ENCODE measurements at places on chromosomes 12 and 14.

DNA sequence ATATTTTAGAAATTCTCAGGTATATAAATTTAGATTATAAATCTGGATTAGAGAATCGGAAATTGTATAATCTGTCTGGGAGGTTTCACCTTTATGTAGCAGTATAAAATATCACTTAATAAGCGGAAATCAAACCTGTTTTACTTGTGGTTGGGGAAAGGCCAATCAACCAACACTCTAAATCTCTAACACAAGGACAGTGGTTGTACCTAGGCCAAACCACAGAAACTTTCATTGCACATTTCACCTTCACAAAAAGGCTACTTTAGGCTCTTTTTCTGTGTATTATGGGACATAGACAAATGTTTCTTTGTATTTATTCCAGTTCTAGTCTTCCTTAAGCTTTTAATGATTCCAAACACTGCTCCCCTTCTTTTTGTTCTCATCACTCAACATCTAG is 19.8 kb downstream of the ERH start:
- no peak for DNase-seq

DNA sequence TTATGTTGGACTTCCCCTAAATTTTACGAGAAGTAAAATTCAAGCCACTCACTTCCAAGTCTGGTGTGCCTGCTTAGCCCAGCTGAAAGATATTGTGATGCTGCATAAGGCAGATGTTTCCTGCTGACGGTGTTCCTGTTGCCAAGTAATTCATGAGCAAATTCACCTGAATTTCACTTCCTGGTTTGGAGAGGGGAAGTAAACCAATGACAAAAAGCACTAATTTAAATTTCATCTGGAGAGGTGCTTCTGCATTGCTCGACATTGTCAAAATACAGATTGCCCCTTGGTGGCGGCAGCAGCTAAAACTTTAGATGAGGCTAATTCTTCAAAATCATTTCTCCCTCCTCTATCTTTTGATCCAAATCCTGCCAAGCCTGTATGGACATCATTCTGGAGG is 281.1 kb downstream of the AACS start:
- DNase-seq, result no peak

DNA sequence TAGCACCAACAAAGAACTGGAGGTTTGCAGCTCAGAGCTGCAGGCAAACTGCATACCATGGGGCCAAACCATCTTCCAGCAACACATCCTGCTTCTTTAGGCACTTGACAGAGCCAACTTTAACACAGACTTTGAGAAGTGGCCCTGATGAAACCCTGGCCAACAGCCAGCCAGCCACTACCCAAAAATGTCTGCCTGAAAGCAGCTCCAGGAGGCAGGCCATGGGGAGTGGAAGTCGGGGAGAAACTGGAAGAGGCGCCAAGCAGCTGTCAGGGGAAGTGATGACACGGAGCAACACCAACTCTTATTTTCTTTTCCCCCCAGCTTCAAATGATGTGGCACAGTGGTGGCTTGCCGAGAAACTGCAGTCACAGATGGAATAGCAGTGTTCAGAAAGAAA is 110.9 kb upstream of the PLXNC1 start:
- DNase-seq, result no peak

- DNase-seq, result no peak
These were observed 59.8 kb upstream of the KRR1 start for GRCh38 chr12:75571204-75571603.

DNA sequence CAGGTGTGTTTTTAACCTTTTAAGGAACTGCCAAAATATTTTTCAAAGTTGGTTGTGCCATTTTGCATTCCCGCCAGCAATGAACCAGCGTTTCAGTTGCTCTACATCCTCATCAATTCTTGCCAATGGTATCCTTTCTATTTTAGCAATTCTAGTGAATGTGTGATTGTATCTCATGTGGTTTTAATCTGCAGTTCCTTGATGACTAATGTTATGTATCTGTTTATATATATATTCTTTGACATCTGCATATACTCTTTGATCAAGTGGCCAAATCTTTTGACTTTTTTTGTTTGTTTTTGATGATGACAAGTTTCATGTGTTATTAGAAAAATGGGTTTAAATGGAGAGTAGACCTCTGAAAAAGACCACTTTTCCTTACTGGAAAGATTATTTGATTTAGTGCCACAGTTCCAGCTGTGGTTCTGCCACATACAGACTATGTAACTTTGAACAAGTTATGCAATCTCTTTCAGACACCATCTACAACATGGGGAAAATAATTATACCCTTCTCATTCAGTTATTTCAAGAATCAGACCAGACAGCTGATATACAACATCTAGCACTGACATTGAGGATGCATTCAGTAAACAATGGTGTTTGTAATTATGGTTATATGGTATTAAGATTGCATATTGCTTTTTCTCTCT is 146.3 kb upstream of the CNOT2 start:
- DNase-seq, result no peak

- no peak for DNase-seq
These were observed 264.2 kb upstream of the AMIGO2 start for GRCh38 chr12:47343684-47344567.

- DNase-seq, result no peak
These were observed 15.0 kb upstream of the MDM2 start for GRCh38 chr12:68792952-68793351.

DNA sequence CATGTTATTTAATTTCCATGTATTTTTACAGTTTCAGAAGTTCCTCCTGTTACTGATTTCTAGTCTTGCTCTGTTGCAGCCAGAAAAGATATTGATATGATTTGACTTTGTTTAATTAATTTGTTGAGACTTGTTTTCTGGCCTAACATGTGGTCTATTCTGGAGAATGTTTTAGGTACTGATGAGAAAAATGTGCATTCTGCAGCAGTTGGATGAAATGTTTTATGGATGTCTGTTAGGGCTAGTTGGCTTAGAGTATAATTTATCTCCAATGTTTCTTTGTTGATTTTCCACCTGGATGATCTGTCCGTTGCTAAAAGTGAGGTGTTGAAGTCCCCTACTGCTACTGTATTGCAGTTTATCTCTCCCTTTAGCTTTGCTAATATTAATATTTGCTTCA is 54.4 kb downstream of the GPR137C start:
- DNase-seq, result no peak

GRCh38 chr12:109432842-109433304 is 44.2 kb downstream of the KCTD10 start:
- peak; percentile 42 for DNase-seq

GRCh38 chr14:56154321-56154720 is 36.1 kb downstream of the PELI2 start:
- DNase-seq, result no peak

DNA sequence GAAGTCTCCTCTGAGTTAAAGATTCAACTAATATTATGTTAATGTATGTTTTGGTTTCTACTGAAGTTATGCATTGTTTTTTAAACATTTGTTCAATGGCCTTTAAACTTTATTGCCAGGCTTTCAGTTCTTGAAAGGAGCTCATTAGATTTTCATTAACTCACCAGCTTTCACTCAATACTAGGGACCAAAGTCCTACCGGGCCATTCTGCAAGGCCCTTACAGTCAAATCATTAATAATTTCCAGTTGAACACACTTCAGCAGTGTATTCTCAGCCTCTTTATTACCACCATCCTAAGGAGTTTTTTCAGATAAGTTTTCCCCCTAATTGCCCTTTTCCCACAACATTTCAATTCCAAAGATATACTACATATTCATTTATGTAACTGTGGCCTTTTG is 409.2 kb downstream of the DIO2 start:
- DNase-seq, result no peak

DNA sequence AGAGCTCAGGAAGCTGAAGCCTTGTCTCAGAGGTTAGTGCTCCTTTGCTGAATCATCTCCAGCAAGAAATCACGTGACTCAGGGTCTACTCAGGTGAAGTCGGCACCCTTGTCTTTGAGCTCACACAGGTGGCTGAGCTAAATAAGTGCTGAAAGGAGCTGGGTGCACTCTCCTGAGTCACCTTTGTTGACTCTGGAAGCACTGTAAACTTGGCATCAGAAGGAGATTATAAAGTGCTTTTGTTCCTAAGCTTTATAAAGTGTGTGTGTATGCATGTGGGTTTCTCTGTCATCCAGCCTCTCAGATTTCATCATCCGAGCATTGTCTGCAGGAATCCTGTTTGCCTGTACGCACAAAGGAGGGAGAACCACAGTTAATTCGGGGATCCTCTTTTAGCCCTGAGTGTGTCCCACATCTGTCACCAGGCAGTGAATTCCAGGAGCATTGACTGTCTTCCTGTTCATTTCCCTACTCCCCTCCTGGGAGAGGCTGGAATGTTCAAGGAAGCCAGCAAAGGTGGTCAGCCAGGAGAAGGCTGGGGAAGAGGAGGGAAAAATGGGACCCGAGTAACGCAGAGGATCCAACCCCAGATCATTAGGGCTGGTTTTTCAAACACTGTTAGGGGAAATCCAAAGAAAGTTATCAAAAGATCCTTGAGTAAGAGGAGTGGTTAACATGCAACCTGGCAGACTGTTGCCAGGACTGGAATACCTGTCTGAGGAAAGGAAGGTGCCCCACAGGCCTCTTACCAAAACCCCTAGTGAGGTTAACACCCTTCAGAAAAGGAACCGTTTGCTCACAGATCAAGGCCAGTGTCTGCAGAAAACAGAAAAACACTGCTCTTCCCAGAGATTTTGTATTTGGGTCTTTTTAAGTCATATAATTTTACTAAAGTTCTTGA is 157.5 kb upstream of the HIF1A start:
- peak; percentile 65 for DNase-seq

DNA sequence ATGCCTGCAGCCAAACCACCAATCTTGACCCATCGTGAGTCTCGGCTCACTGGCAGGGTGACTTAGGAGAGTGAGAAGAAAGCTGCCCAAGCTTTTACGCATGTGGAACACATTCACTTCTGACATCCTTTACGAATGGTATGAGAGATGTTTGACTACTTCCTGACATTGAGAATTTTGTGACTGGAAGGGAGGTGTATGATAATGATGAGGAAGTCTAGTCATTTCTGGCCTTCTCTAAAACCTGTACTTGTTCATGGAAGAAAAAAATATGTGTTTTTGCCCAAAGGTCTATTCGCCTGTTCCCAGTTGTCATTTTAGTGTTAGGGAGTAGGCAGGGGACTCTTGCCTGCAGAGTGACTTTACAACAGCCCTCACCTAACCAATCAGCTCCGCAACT is 227.2 kb upstream of the ATP2B1 start:
- no peak for DNase-seq

DNA sequence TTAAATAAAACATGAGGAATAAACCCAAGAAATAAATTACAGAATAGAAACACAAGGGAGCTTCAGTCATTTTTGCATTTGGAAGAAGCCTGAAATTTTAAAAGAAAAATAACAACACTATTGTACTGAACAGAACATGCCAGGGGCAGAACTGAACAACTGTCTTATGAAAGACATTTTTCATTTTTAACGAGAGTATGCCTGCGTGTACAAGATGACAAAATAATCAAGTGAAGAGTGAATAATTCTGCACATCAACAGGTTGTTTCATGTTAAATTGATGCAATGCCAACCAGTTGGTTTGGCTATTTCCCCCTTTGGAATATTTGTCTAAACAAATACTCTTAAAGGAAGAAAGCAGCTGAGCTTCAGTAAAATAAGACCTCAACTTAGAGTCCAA is 103.3 kb upstream of the BTG1 start:
- no peak for DNase-seq

DNA sequence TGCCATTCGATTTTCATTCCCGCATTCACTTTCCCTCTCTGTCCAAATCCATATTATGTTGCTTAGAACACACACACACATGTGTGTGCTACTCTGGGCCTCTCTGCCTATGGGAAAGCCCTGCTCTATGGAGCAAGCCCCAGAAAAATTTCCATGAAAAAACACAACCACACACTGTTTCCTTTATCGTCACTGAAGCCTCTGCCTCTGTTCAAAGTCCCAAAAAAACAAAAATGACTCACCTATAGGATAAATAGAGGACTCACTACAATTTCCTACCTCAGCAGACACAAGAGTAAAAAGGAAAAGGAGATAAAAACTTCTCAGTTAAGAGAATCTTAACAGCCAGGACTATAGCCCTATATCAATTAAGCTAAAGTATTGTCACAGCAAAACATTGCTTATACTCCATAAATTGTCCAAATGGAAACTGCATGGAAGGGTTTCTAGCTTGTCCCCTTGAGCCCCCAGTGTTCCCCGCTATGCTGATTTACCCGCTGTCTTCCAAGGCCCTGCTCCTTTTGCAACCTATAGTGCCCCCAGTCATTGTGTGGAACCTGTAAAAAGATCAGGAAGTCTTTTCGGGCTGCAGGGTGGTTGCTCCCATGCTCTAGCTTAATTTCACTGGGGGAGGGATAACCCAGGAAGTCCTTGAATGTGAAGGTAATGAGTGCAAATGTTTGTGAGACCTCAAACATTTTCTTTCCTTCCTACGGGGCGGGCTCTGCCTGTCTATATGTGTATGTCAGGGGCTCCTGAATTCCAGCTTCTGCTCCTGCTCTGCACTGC is 11.1 kb upstream of the PIP4K2C start:
- DNase-seq, result no peak

DNA sequence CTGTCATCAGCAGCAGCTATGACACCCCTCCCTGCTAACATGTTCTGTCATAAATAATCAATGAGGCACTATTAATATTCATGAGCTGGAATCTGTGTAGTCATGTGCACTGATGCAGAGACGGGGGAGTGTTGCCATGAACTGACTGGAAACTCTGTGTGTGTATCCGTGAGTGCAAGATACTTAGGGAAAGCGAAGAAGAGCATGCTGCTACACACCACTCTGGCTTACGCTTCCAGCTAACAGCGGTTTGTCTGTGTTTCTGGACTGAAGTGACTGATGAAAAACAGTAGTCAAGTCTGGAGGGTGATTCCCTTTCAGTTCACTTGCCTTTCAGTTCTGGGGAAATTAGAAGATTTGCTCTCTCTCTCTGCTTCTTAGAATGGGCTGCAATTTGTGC is 249.4 kb downstream of the PDZRN4 start:
- DNase-seq, result no peak

- DNase-seq, result peak; percentile 80
These were observed 723 bp downstream of the NFATC4 start for GRCh38 chr14:24368562-24369252.

- no peak for DNase-seq
These were observed at the start of gene CABP1 for GRCh38 chr12:120639771-120640721. CABP1 (plus strand) TSS chr12:120640626; CDS start chr12:120640686, 60 bp downstream.

DNA sequence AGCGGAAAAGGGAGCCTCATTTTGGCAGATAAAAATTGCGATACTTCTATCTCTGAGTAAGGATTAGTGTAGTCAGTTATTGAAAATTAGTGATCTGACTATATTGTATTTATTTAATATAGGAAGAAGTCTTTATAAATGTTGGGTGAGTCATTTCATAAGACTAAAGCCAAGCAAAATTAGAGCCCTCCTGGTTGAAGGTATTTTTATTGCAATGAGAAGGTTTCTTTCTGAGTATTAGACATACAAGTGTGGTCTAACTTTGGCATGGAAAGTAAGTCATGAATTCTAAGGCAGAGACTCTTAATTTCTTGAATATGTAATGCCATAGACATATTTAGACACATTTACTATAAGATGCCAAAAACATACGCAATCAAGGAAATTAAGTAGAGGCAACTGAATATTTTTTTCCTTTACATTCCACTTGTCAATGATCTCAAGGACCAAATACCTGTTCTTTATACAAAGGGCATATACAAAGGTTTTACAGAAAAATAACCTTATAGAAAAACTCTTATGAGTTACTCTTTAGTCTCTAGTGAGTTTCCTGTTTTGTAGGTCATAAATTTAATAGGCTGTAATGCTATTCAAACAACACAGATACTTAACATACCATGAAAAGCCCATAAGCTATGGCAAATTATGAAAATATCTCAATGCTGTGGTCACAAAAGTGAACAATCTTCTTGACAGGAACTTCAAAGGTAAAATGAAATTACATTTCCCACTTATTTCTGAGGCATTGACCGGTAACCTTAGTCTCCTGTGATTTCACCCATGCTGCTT is 156.6 kb upstream of the BTG1 start:
- DNase-seq, result no peak

Data from GM04504 (cell line).